Activated T-helper 1 cell treated with anti-CD3 and anti-CD28 coated beads, Interleukin-12 subunit alpha, Interleukin-12 subunit beta, Interleukin-2, Interleukin-4 antibody, amounts not matched to agents 30 ng/mL and 10 ng/mL and 1 ng/mL, durations not matched to agents 14 hours and 24 hours and 36 hours (primary cell): ENCODE measurements at places on chromosomes 13 and 19.

GRCh38 chr19:15147090-15147489, 39.9 kb downstream of the SYDE1 start:
- H3K36me3 ChIP-seq = no peaks in the 10 kb centered on the region
- no peaks in the 10 kb centered on the region for H3K4me1 ChIP-seq
- DNase-seq = no peak
- no peak overlapping the region for H3K27ac ChIP-seq
- no peak overlapping the region for H3K4me3 ChIP-seq
- H3K27me3 ChIP-seq = peaks cover 2% of the 10 kb centered on the region

DNA sequence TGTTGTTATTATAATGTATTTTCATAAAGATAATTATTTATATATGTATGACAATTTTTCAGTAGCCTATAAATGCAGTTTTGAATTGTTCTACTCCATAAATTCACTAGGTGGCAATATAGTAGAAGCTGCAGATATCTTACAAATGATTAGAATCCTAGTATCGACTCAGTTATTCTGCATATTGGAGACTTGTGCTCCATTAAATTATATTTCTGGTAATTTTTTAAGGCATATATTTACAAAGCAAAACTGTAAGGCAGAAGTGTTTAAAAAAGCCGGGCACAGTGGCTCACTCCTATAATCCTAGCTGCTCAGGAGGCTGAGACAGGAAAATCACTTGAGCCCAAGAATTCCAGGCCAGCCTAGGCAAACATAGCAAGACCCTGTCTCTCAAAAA, 58.7 kb downstream of the DPY19L3 start:
- H3K4me1 ChIP-seq = peaks cover 1% of the 10 kb centered on the region
- H3K27ac ChIP-seq = no peak overlapping the region
- H3K27me3 ChIP-seq = no peaks in the 10 kb centered on the region
- no peak overlapping the region for H3K4me3 ChIP-seq
- H3K36me3 ChIP-seq = no peaks in the 10 kb centered on the region
- DNase-seq = no peak

GRCh38 chr19:46496304-46496703, 637 bp upstream of the PNMA8B start:
- DNase-seq = no peak
- no peak overlapping the region for H3K27ac ChIP-seq
- peaks cover 62% of the 10 kb centered on the region for H3K27me3 ChIP-seq
- peaks cover 4% of the 10 kb centered on the region for H3K36me3 ChIP-seq
- no peak overlapping the region for H3K4me3 ChIP-seq

GRCh38 chr19:33677745-33678426, 56.1 kb downstream of the CHST8 start:
- no peak overlapping the region for H3K4me3 ChIP-seq
- no peak for DNase-seq
- no peaks in the 10 kb centered on the region for H3K27me3 ChIP-seq
- no peaks in the 10 kb centered on the region for H3K4me1 ChIP-seq
- no peaks in the 10 kb centered on the region for H3K36me3 ChIP-seq

DNA sequence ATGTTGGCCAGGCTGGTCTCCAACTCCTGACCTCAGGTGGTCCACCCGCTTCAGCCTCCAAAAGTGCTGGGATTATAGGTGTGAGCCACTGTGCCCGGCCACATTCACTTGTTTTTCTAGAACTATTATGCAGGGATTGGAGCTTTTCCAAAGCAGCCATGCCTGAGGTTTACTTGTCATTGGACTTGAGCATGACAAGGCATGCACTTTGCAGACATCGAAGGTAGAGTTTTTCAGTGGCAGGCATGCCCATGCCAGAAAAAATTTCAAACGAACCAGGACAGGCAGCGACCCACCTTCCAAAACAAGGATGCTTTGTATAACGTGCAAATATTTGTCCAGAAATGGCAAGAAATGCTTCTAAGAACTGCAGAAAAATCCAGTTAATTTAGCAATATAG, 17.7 kb downstream of the PNMA8A start:
- H3K27ac ChIP-seq = no peak overlapping the region
- H3K27me3 ChIP-seq = peaks cover 12% of the 10 kb centered on the region
- H3K4me1 ChIP-seq = no peaks in the 10 kb centered on the region
- no peak for DNase-seq
- no peaks in the 10 kb centered on the region for H3K36me3 ChIP-seq

DNA sequence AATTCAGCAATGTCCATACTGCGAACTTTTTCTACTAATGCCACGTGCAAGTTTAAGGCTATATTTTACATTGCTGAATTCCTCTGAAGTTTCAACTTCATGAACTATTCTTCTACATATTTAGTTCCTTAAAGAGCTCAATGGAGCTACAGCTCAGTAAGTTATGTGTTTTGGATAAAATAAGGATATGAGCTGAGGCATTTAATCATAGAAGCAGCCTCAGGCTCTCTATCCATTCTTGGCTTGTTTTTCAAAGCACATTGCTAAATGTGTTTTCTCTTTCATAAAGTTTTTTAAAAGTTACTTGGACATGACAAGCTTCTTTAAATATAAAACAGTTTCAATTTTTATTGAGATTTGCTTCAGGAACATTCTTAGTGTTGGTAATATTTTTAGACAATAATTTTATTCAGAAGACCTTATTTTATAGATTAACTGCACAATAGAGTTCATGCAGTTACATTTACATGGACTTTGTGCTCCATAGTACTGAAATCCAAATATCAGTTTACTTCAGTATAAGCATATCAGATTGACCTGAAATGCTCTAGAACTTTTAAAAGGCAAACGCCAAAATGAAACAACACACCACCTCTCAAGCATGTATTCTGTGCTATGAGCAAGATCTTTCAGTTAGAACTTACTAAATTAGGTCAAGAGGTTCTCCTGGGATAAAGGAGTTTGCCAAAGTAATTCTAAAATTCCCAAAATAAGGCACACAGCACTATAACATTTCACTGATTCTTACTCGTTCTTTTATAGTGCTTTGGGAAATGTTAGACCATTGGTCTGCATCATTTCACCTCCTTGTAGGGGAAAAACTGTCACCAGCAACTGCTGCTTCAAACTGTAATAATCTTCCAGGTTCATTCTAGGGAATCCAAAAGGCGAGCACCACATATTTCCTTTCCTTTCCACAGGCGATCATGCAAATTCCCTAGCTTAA, 275.5 kb downstream of the ENOX1 start:
- H3K4me1 ChIP-seq = no peaks in the 10 kb centered on the region
- no peak for DNase-seq
- H3K27me3 ChIP-seq = peaks cover 6% of the 10 kb centered on the region

DNA sequence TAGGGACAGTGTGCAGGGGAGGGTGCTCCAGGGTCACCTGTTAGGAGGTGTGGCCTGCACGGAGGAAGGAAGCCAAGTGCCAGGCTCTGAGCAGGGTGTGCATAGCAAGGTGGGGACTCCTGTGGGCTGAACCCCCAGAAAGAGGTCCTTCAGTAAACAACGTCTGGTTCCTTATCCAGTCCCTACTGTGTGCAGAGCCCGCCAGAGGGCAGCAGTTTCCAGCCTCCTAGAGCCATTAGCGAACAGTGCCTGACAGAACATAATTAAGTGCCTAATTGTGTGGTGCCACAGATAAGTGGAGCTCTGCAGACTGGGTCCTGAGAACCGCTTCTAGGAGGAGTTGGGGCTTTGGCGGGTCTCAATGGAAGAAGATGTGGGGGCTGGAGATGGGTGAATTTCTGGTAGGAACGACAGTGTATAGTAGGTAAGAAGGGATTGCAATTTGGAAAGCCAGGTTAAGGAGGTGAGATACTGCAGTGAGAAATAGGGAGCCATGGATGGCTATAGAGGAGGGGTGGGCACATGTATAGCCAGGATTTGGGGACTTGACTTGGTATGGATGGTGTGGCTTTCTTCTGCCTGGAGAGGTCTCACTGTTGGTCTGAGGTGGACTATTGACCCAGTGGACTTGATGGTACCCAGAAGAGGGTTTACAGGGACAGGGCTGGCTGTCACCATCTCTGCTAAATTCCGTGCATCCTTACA, 323.1 kb downstream of the ZNF536 start:
- no peak for DNase-seq
- H3K4me1 ChIP-seq = peaks cover 18% of the 10 kb centered on the region
- H3K27ac ChIP-seq = no peak overlapping the region
- peaks cover 13% of the 10 kb centered on the region for H3K27me3 ChIP-seq
- H3K4me3 ChIP-seq = no peak overlapping the region

GRCh38 chr13:113794086-113794485, 35.1 kb downstream of the TMEM255B start:
- DNase-seq = no peak
- no peak overlapping the region for H3K27ac ChIP-seq
- H3K4me3 ChIP-seq = no peak overlapping the region
- H3K27me3 ChIP-seq = no peaks in the 10 kb centered on the region

DNA sequence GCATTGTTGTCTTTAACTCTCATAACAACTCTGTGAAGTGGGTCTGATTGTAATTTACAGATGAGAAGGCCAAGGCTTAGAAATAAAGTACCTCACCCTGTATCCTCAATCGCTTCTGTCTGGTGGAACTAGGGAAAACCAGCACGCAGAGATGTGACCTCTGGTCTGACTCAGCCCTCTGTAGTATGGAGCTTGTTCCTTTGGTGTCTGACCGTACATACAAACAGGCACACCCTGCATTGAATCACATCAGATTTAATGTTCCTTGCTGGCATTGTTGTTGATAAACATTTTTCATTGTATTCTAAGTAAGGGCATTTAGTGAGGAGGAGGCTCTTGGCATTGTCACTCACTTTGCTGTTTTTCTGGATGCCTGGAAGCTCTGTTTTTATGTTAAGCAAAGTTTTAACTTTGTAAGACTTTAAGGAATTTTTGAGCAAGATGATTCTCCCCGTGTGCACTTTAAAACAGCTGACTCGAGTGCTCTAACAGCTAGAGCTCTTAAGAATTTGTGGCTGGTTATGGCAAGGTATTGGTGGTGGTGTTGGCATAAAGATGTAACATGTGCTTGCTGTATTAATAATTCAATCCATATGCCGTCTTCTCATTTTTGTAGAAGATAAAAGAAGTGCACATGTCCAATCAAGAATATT, 89.0 kb upstream of the SPATA13 start:
- H3K4me1 ChIP-seq = peaks cover 5% of the 10 kb centered on the region
- no peak for DNase-seq
- H3K4me3 ChIP-seq = no peak overlapping the region
- no peak overlapping the region for H3K27ac ChIP-seq
- peaks cover 24% of the 10 kb centered on the region for H3K27me3 ChIP-seq
- H3K36me3 ChIP-seq = no peaks in the 10 kb centered on the region

- no peak overlapping the region for H3K4me3 ChIP-seq
- no peak for DNase-seq
- peaks cover 5% of the 10 kb centered on the region for H3K4me1 ChIP-seq
These were observed 33.4 kb downstream of the ABCC4 start for GRCh38 chr13:95267662-95268342.

DNA sequence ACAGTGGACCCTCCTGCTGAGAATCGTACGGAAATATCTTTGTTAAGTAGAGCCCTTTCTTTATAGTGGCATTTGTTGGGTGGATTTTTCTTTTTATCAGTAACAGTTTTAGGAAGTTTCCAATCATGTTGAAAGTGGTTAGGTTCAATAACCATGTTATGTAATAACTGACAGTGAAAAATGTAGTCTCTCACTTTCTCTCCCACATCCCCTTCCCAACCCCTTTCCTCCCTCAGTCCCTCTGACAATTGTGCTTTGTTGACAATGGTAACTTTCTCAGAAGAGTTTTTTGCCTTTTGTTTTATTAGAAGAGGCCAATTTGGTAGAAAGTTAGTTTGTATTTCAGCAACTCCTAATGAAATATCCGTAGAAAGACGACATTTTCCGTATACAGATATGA, 77.8 kb upstream of the SLAIN1 start:
- H3K4me3 ChIP-seq = no peak overlapping the region
- no peaks in the 10 kb centered on the region for H3K36me3 ChIP-seq
- H3K27me3 ChIP-seq = peaks cover 13% of the 10 kb centered on the region
- no peaks in the 10 kb centered on the region for H3K4me1 ChIP-seq
- DNase-seq = no peak

DNA sequence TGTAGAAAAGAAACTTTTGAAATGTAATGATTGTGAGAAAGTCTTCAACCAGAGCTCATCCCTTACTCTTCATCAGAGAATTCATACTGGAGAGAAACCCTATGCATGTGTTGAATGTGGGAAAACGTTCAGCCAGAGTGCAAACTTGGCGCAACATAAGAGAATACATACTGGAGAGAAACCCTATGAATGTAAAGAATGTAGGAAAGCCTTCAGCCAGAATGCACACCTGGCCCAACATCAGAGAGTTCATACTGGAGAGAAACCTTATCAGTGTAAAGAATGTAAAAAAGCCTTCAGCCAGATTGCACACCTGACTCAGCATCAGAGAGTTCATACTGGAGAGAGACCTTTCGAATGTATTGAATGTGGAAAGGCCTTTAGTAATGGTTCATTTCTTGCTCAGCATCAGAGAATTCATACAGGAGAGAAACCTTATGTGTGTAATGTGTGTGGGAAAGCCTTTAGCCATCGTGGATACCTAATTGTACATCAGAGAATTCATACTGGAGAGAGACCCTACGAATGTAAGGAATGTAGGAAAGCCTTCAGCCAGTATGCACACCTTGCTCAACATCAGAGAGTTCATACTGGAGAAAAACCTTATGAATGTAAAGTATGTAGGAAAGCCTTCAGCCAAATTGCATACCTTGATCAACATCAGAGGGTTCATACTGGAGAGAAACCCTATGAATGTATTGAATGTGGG, 19.3 kb downstream of the ZNF583 start:
- no peak overlapping the region for H3K27ac ChIP-seq
- no peaks in the 10 kb centered on the region for H3K27me3 ChIP-seq
- no peaks in the 10 kb centered on the region for H3K4me1 ChIP-seq
- H3K36me3 ChIP-seq = peaks cover 31% of the 10 kb centered on the region

DNA sequence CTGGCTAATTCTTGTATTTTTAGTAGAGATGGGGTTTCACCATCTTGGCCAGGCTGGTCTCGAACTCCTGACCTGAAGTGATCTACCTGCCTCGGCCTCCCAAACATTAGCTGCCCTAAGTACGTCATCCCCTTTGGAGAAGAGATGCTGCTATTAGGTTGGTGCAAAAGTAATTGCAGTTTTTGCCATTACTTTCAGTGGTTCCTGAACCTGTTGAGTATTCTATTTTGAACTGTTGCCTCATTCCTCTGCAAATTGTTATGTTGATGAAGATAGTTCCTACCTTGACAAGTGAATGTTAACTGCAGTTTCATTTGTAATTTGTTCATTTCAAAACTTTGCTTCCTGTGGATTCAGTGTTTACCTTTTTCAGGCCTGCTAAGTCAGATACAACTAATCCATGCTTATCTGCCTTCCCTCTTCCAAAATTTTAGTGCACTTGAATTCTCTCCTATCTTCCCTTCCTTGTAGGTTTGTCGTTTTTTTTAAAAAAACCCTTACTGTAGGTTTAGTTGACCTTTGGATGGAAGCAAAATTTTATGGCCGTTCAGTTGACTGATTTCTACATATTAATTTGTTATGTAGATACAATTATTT, 24.0 kb downstream of the ZMYM2 start:
- no peaks in the 10 kb centered on the region for H3K27me3 ChIP-seq
- no peak overlapping the region for H3K27ac ChIP-seq

GRCh38 chr13:76944456-76944855, 3.9 kb upstream of the ACOD1 start:
- no peak for DNase-seq
- H3K36me3 ChIP-seq = no peaks in the 10 kb centered on the region
- no peaks in the 10 kb centered on the region for H3K4me1 ChIP-seq
- H3K27ac ChIP-seq = no peak overlapping the region
- H3K4me3 ChIP-seq = no peak overlapping the region
- H3K27me3 ChIP-seq = peaks cover 2% of the 10 kb centered on the region
